Naive thymus-derived CD8-positive, alpha-beta T cell (primary cell): ENCODE measurements at places on chromosomes 4 and X. TPM values are rescaled to one million over a fixed set of nuclear protein-coding genes. Genes with fewer than 3 reads are reported as not detected.

The PAGE5 gene
- not detected for polyA plus RNA-seq

The ADGRL3 gene
- not detected for polyA plus RNA-seq

The SUPT20HL1 gene
- polyA plus RNA-seq = not detected

The MEPE gene
- not detected for polyA plus RNA-seq

DNA sequence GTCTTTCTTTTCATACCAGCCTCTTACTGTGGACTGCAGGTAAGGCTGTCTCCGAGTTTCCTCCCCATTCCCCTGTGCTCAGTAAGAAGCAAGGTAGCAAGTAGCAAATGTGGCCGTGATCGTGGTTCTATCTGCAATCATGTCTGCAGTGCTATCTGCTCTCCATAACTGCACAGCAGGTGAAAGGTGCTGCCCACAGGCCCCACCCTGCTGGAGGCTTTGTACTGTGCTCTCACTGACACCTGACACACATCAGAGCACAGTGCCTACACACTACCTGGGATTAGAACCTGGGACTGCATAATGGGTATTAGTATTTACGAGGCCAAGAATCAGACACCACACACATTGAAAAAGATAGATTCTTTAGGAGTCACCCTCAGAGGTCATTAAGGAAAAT lies 15.3 kb downstream of the PGRMC1 start:
- no peak overlapping the region for H3K4me3 ChIP-seq
- no peak overlapping the region for H3K27ac ChIP-seq
- H3K27me3 ChIP-seq = no peaks in the 10 kb centered on the region
- H3K4me1 ChIP-seq = no peaks in the 10 kb centered on the region
- DNase-seq = no peak
- no peaks in the 10 kb centered on the region for H3K36me3 ChIP-seq

GRCh38 chrX:84690228-84690627 lies 188.0 kb upstream of the HDX start:
- no peak for DNase-seq
- H3K4me3 ChIP-seq = no peak overlapping the region
- H3K36me3 ChIP-seq = no peaks in the 10 kb centered on the region
- no peaks in the 10 kb centered on the region for H3K27me3 ChIP-seq

DNA sequence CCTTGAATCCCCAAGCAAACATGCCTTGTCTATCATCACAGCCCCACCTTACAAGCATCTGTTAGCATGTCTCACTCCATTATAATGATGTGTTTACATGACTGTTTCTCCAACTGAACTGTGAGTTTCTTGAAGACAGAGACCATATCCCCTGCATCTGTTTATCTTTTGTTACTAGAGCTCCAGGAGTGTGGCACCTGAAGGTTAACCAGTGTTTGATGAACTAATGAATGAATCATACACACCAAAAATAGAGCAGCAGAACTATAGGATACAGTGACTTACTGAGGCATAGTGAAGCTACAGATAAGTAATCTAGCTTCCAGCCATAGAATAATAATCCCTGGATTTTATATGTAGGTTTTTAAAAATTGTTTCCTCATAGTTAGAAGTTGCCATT lies 331.0 kb downstream of the PCDH7 start:
- H3K36me3 ChIP-seq = no peaks in the 10 kb centered on the region
- no peak overlapping the region for H3K27ac ChIP-seq
- no peaks in the 10 kb centered on the region for H3K27me3 ChIP-seq
- no peaks in the 10 kb centered on the region for H3K4me1 ChIP-seq
- no peak overlapping the region for H3K4me3 ChIP-seq

- DNase-seq = no peak
- H3K27me3 ChIP-seq = no peaks in the 10 kb centered on the region
- H3K4me1 ChIP-seq = no peaks in the 10 kb centered on the region
- no peaks in the 10 kb centered on the region for H3K36me3 ChIP-seq
These were observed 539.7 kb upstream of the GRID2 start for GRCh38 chr4:91764085-91764484.
